ENCODE measurements at places on chromosomes 3 and 15.

DNA sequence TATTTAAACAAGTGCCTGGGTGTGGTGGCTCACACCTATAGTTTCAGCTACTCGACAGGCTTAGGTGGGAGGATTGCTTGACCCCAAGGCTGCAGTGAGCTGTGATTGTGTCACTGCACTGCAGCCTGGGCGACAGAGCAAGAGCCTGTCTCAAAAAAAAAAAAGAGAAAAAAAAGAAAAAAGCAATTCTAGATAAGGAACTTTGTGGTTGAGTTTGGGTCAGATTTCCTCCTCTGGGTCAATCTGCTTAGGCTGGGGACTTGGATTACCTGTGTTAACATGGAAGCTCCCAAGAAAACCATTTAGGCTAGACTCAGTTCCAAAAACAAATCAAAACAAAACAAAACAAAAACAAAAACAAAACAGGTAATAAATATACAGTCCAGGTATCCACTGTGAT lies 50.0 kb downstream of the ITPR1 start:
- DNase-seq, result no peak

GRCh38 chr3:71070497-71071463 lies 512.7 kb downstream of the FOXP1 start:
- DNase-seq, result no peak

DNA sequence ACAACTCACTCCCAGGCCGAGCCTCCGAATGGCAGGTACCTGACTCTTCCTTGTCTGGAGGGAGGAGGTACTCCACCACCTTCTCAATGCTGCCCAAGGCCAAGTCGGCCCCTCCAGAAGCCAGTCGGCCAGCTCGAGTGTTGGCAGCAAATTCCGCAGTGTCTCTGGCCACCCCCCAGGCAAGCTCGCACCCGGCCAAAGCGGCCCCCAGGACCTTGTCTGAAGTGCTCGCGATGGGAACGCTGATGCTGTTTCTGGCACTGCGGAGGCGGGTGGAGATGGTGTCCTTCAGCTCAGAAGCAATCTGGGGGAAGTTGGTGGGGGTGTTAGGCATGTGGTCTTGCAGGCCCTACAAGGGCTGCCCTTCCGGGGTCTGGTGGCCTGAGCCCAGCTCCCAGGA lies 9.2 kb downstream of the PLIN1 start:
- no peak for DNase-seq

DNA sequence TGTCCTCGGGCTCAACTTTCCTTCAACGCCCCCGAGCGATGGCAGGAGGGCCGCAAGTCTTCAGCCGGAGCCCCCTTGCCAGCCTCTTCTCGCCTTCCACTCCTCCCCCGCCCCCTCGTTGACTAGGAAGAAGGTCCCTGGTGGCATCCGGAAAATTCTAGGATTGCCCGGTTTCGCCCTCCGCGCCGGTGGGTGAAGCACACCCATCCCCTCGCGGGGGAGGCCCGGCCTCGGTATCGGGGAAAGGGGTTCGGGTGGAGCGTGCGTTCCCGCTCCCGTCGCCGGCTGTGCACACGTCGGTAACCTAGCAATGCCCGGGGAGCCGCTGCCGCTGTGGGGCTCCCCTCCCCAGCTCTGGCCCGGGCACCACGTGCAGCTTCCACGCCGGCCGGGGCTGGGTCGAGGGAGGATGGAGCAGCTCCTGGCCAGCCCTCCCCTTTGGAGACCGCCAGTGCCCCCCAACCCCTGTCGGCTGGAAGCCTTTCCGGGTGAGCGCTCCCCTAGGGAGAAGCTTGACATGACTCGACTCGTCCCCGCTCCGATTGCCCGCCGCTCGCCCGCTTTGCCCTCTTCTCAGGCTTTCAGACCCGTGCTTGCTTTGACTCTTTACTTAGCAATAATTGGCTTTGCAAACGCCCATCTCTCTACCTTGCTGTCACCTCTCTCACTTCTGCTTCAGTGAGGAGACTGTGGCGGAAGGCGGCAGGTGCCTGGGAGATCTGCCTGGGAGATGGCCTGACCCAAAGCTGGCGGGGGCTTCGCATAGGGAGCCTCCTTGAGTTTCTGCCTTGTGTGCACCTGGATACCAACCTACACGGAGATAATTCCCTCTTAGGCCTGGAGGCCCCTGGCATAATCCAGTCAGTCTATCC lies 1.3 kb downstream of the CACNA1D start:
- DNase-seq, result no peak

- DNase-seq, result no peak
Observed at GRCh38 chr3:152581951-152582350, 253.0 kb upstream of the P2RY1 start.

- no peak for DNase-seq
Observed at GRCh38 chr15:68672251-68672650, 93.5 kb downstream of the CORO2B start.

GRCh38 chr15:36832774-36833463 lies 253.5 kb downstream of the CDIN1 start:
- no peak for DNase-seq

DNA sequence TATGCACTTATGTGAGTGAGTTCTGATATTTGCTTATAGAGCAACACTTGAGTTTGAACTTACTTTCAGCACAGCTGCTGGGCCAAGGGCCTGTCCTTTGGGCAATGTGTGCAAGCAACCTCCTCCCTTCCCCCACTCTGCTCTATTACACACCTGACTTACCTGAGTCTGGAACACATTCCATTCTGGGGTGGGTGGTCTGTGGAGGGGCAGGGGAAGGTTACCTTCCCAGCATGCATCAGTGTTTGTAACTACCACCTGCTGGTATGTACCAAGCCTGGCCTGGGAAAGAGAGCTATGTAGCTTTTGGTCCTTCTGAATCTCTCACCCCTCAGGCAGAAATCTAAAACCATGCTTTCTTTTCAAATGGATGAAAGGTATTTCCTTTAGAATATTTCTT lies 103.0 kb downstream of the ISL2 start:
- DNase-seq, result no peak

GRCh38 chr15:85412956-85413854 lies 32.8 kb downstream of the AKAP13 start:
- DNase-seq, result peak; percentile 42

- no peak for DNase-seq
Observed at GRCh38 chr3:154427685-154428285, 2.2 kb downstream of the GPR149 start.

GRCh38 chr3:106829206-106829605 lies 548.0 kb upstream of the CCDC54 start:
- no peak for DNase-seq

GRCh38 chr3:28122227-28122626 lies 119.2 kb upstream of the CMC1 start:
- no peak for DNase-seq

DNA sequence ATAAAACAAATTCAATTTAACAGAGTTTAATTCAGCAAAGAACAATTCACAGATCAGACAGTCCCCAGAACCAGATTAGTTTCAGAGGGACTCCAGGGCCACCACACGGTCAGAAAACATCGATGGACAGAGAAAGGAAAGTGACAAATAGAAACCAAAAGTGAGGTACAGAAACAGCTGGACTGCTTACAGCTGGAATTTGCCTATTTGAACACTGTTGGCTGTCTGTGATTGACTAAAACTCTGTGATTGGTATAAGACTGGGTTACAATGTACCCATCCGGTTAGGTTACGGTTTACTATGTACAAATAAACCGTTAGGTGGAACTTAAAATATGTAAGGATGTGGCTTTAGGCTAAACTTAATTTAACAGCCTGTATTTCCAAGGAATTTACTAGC lies 30.3 kb downstream of the MOBP start:
- DNase-seq, result no peak

GRCh38 chr3:122533931-122534334 lies 19.2 kb upstream of the KPNA1 start:
- DNase-seq, result no peak

- no peak for DNase-seq
Observed at GRCh38 chr3:119360736-119361462, 66.7 kb downstream of the ARHGAP31 start.

- no peak for DNase-seq
Observed at GRCh38 chr3:169085827-169086226, 577.7 kb downstream of the MECOM start.

GRCh38 chr3:158743664-158744566 lies 11.7 kb upstream of the RARRES1 start:
- no peak for DNase-seq

GRCh38 chr15:39554746-39555387 lies 26.0 kb upstream of the THBS1 start:
- DNase-seq, result no peak

DNA sequence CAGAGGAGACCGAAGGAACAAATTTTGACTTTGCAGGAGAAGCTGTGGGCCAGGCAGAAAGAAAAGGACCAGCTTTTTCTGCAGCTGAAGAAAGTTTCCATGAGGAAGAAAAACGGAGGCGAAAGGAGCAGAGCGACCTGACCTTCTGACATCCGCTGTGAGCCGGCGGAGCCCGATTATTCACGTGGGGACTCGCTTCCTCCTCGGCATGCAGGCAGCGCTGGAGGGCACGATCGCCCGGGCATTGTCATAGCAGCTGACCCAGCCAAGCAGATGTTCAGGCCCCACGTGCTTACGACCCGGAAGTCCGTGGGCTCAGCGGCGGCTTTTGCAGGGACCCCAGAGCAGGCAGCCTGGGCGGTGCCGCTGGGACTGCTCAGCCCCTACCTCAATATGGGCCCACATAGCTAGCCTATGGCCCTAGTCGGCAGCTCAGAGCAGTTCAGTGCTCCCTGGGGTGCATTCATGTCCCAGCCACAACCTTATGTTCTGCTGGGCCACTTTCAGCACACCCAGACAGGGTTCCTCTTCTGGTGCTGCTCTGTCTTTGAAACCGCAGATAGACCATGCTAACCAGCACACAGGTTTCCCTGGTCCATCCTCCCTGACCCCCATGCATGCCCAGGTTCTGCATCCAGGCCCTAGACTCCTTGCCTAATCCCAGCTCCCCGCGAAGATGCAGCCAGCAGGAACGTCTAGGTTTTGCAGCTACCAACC lies 10.5 kb upstream of the EIF4A2 start:
- DNase-seq, result peak; percentile 46

- no peak for DNase-seq
Observed at GRCh38 chr15:67879440-67880129, 39.7 kb upstream of the RNU6-1 start.

- no peak for DNase-seq
Observed at GRCh38 chr3:37892927-37893600, 31.4 kb downstream of the CTDSPL start.

DNA sequence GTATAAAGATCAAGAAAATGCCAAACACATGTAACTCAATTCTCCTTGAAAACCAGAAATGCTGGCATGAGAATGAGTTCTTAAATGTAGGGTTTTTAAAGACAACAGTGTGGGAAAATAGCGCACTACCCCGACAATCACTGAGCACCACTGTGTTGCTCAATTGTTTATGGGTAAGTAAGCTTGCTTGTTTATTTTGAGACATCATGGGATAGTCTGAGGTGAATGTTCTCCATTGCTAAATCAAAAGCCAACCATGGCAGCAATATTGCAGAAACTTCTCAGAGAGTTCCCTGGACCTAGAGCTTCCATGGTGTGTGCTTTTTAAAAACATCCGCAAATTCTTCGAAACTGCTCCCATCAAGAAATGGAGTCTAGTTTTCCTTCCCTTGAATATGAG lies 62.7 kb downstream of the CERS3 start:
- DNase-seq, result no peak

DNA sequence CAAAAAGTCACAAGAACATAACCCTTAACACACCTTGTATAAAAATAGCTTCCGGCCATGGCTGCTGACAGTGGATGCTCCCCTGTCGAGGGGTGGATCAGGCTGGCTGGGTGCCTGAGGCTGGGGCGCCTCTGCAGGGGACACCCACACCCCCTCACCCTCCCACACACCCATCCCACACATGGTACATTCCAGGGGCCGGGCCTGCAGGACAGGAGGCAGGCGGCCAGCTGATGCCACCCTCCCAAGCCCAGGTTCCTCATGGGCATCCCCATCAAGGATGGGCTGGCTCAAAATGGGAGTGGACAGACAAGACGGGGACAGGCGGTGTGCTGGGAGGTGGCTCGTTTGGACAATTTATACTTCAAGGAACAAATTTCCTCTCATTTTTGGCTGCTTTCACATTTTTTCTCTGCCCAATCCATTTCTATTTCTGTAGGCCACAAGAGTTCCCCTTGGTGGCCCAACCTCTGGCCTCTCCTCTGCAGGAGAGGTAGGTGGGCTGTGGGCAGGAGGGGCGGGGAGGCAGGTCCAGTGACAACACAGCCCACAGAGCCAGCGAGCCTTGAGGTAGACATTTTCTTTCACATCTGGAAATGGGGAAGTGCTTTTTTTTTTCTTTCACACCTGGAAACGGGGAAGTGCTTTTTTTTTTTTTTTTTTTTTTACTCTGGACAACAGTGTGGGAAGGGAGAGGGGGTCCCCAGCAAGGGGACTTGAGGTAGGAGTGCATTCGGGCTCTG lies 23.3 kb downstream of the RNU5B-1 start:
- no peak for DNase-seq

DNA sequence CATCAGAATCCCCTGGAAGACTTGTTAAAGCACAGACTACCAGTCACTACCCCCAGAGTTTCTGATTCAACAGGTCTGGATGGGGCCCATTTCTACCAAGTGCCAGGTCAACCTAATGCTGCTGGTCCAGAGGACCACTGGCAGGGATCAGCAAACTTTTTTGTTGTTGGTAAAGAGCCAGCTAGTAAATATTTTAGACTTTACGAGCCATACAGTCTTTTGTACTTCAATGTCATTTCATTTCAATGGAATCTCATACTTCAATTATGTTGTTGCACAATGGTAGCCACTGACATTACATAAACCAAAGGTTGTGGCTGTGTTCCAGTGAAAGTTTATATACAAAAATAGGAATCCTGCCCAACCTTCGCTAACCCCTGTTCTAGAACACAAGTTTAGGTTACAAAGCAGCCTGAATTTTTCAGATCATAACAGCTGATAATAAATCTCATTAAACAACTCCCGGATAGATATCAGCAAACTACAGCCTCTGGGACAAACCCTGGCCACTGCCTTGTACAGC lies 28.7 kb downstream of the ULK4 start:
- DNase-seq, result no peak

DNA sequence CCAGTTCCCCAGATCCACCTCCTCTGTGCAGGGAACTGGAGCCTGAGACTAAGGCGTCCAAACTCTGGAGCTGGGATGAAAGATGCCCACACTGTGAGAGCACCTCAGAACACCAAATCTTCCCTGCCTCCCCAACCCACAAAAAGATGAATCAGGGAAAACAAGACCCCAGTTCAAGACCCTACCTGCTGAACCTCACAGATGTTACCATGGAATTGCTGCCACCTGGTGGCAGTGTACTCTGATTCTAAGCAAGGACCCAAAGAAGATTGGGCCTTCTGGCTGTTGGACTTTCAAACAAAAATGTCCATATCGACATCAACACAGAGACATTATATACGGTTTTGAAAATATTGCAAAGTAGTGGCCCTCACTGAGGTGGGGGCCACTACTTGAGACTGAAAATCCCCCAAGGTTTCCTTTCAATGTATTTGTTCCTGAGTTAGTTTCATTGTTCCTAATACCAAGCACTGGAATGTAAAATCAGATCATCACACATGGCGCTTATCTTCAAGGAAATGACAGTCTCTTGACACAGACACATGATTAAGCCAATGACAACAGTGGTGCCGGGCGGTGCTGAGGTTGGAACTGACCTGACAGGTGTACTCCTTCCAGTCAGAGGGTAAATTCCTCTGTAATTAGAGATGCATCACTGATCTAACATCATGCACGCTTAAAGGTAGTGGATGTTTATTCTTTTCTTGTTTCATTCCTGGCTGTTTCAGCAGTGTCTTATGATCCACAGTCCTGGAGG lies 67.6 kb downstream of the SLC6A11 start:
- DNase-seq, result no peak

GRCh38 chr15:93414576-93415231 lies 325.7 kb upstream of the RGMA start:
- DNase-seq, result no peak

GRCh38 chr15:45586601-45587094 lies 531 bp upstream of the BLOC1S6 start:
- DNase-seq, result no peak
